NB4 (cell line): ENCODE measurements at places on chromosomes 16 and 17.

DNA sequence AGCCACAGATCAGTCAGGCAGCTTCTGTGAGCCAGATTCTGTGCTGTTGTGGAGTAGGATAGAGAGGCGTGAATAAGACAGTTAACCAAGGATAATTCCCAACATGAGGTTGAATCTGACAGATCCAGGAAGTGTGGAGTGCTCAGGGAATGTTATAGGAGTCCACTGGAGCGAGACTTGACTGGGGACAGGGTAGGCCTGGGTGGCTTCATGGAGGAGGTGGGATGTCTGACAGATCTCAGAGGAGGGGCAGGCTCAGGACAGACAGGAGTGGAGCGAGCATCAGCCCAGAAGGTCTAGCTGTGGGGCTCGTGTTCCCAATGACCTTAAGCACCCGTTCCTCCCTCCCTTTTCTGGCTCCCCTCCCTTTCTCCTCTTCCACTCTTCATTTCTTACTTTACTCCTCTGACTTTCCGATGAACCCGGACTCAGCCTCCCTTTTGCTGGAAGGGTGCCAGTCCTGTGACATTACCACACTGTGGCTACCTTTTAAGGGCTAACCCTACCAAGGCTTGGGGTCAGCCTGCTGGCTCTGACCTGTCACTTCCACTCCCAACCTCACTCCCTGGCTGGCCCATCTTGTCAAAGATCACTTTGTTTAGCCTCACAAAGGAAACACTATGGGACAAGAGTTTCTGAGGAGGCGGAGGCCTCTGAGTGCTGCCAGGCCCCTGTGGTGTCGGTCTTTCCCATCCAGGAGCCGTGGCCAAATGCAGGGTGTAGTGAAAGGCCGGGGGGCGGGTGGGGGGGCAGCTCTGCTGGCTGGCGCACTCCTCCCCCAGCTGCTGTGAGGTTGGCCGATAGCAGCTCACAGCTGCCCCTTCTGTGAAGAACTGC, 28.5 kb upstream of the EFCAB13 start:
- no peak for DNase-seq

- no peak for DNase-seq
These were observed 9.6 kb upstream of the CHP2 start for GRCh38 chr16:23745263-23745662.

DNA sequence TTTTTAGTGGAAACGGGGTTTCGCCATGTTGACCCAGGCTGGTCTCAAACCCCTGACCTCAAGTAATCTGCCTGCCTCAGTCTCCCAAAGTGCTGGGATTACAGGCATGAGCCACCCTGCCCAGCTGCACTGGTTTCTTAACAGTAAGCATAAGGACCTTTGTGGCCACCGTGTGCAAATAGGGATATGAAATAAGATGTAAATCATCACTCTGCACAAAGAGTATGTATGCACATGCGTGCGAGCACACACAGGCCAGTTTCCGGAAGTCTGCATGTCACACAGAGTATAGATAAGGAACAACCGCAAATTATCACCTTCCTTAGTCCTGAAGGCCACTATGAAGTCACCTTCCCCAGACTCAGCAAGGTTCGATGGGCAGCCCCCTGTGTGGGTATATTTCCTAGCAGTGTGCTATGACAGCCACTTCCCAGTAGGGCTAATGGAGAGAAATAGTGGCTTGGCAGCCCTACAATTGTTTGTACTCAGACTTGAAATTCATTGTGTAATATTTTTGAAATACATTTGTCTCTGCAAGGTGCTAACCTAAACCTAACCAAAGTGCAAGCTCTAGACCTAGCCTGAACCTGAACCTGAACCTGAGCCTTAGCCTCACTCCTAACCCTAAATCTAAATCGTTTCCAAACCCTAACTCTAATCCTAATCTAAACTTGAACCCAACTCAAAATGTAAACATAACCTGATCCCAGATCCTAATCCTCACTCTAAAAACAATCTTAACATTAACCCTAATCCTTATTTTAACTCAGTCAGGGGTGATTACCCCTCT, 48.4 kb upstream of the SKAP1 start:
- peak; percentile 37 for DNase-seq

DNA sequence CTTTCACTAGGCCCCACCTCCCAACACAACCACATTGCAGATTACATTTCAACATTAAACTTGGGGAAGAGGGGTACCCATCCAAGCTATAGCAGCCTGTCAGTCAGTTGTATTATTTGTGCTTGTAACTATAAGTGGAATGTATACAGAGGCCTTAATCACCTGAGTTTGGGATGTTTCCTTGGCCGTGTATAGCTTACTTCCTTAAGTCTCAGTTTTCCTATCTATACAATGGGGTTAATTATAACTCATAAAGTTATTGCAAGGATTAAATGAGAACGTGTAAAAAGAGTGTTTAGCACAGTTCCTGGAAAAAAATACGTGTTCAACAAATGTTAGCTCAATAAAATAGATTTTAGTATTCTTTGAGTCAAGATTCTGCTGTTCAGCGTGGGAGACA, 165.5 kb upstream of the FAM20A start:
- DNase-seq = no peak

- peak; percentile 78 for DNase-seq
These were observed 145.3 kb downstream of the IRF8 start for GRCh38 chr16:86044241-86044671.

- DNase-seq = no peak
These were observed 6.2 kb upstream of the C1QTNF1 start for GRCh38 chr17:79017546-79018369.

- no peak for DNase-seq
These were observed 35.5 kb downstream of the CLUAP1 start for GRCh38 chr16:3536271-3536731.

DNA sequence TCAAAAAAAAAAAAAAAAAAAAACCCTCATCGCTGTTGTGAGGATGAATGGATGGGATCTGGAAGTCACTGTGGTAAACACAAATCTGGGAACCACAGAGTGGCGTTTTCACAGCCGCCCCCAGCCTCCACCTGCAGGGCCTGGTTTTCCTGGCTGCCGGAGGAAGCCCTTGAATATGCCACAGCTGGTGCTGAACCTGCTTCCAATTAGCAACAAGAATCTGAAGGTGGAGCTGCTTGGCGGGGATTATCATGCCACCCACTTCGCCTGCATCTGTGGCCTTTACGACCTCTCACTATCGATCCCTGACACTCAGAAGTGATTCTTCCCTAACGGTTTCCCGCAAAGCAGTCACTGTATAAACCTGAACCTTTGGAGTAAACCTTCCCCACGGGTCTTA, 16.1 kb downstream of the MRM3 start:
- no peak for DNase-seq
